Hepatic stellate cell (primary cell): ENCODE measurements at places on chromosomes 1 and 21.

DNA sequence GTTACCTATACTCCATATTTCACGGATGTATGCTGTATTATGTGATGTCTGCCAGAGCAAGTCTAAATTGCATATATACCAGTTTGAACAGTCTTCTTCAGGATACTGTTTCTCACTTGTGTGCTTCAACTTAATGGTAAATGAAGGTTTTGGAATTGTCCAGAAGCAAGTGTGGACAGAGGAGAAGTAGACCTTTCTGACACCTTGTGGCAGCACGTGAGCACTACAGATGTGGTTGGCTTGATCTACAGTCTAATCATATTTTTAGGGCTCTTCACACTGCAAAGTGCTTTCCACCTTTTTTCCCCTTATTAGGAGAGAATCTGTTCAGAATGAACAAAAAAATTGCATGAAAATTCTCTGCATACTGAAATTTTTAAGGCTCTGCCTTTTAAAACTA is 10.9 kb downstream of the MORC3 start:
- peak; percentile 53 for DNase-seq

DNA sequence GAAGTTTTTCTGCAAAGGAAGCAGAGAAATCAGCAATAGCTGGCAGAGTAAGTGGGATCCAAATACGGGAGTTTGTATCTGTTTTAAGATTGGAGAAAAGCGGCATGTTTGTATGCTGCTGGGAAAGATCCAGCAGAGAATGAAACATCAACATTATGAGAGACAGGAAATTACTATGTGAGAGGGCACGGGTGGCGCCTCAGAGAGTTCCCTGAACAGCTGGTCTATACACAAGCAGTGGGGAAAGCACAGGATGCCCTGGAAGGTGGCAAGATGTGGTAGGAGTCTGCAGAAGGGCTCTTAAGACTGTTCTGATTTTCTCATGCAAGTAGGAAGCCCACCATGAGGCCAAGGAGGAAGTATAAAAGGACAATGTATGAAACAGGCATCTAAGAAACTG is 130.4 kb downstream of the RERE start:
- DNase-seq = no peak

DNA sequence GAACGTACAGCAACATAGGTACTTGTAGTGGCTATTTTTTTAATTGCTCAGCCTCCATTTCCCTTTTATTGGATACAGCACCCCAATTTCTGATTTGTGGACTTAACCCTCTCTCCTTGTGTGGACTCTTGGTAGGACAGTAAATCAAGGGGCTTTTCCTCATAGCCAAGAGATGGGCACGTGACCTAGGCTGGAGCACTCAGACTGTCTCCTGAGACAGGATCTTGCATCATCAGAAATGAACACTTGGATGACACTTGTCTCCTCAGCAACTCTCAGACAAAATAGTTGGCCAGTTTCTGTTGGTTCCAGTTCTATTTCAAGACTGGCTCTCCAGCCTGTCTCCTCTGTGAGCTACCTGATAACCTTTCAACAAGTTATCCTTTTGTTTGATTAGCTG is 112.9 kb upstream of the ZNF678 start:
- no peak for DNase-seq

DNA sequence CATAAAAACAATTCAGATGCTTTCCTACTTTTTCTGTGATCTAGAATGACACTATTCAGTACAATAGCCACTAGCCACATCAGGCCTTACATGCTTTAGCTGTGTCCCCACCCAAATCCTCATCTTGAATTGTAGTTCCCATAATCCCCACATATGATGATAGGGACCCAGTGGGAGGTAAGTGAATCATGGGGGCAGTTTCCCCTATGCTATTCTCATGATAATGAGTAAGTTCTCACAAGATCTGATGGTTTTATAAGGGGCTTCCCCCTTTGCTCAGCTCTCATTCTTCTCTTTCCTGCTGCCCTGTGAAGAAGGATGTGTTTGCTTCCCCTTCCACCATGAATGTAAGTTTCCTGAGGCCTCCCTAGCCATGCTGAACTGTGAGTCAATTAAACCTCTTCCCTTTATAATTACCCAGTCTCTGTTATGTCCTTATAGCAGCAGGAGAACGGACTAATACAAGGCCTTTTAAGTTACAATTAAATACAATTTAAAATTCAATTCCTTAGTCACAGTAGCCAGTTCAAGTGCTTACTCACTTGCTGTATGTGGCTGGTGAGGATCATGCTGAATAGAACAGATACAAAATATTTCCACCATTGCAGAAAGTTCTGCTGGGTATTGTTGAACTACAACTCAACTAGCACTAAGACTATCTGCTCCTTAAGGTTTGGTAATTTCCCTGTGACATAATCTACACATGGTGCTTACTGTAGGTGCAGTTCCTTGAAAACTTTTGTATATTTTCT is 106.7 kb downstream of the SCMH1 start:
- no peak for DNase-seq

GRCh38 chr1:915295-916172 is 8.2 kb upstream of the SAMD11 start:
- no peak for DNase-seq
